Stimulated activated CD4-positive, alpha-beta T cell treated with anti-CD3 and anti-CD28 coated beads, Interleukin-2, amount 100 ng/mL, for 24 hours (primary cell): ENCODE measurements at places on chromosomes 5 and 9.

GRCh38 chr9:16411311-16411710 is 459.2 kb downstream of the BNC2 start:
- no peak for DNase-seq

DNA sequence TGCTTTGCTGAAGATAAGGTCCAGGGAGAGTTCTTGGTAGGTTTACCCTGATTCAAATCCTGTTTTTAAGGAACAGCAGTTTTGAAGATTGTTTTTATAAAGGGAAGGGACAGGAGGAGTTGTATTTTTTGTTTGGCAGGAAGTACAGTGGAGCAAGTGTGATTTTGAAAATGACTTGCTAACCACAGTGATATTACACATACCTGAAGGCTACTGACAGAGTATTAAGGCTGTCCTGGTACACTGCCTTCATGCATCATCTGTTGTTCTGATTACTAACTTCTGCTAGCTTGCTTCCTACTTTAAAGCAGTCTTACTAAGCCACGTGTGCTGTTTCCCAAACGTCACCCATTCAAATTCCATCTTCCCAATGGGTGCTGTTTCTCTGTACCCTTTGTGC is 559.5 kb upstream of the SGCD start:
- no peak for DNase-seq

GRCh38 chr9:130239741-130240241 is 25.8 kb upstream of the HMCN2 start:
- DNase-seq, result peak; percentile 57

DNA sequence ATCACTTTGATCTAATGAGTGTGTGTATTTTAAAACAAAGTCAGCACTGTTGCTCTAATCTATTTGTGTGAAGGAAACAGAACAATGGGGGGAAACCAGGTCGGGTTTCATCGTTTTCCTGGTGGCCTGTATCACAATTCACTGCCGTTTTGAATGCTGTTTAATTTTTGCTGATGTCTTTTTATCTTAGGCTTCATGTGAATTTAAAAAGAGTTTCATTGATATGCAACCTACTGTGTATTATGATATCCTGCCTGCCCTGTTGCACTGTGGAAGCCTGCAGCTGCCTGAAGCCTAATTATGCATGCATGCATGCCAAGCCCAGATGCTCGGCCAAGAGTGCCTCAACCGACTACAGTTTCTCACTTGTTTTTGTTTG is 307.5 kb downstream of the ZNF608 start:
- DNase-seq, result no peak

DNA sequence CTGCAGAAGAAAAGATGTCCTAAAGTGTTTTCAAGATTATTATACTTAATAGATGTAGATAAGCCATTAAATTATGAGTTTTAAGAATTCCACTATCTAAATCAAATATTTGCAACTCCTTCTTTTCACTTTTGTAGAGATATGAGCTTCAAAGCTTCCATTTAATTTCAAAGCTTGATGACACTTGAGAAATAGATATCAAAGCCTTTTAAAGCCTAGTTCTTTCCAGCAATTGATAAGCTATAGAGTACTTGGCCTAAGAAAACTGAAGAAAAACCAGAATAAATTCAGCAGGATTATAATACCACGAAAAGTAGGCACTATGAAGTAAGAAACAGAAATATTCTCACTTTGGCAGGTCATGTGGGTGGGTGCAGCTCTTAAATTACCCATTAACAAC is 1.7 kb downstream of the TNFSF8 start:
- DNase-seq, result no peak

DNA sequence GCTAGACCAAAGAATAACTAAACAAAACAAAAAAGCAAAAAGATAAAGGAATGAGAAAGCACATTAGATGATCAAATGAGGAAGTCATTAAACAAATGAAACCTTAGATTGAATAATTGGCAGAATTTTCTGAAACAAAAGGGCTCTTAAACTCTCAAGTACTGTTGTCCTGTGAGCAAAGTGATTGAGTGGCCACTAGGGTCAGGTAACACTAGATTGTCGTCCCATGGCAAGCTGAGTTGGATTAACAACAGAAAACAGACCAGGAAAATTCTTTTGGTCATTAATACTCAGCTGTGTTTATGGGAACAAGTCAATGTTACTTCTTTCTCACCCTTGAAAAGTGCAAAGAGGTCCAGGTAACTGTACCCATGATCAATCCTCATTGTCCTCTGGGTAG is 81.6 kb upstream of the MRPS30 start:
- no peak for DNase-seq

DNA sequence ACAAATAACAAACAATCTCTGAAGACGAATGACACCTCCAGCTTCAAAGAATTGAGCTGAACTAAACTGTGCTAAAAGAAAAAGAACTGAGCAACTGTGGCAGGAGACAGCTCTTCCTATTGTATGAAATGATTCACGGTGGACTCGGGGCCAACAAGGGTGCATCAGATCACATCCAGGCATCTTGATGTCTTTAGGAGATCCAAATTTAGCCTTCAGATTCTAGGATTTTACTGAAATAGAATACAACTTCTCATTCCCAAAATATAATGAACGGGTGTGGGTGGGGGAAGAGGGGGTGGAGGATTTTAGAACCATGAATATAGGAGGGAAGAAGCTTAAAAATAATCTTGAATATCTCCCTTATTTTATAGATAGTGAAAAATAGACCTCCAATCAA is 631.8 kb downstream of the ELAVL2 start:
- no peak for DNase-seq

DNA sequence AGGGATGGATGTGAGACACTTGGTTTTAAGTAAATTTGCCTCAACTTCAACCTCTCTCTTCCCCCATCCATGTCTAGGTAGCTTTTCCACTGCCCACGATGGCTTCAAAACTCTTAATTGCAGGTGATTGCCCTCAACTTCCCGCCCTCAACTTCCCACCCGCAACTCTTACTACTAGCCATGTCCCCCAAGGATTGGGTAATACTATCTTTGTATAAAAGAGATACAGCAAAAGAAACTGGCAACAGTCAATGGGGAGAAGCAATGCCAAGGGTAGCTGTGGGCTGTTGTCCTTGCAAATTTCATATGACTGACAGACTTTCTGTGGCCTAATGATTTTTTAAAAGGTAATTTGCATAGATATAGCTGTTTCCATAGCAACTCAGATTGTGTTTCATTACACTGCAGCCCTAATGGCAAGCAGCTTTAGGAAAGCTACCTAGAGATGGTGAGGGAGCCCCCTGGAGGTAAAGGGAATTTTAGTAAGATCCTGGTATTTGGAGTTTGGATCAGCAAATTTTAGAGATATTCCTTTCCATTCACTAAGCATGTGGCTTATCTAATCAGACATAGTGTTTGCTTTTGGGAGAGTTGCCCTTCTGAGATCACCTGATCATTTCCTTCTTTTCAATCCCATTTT is 421.5 kb upstream of the DAP start:
- no peak for DNase-seq

GRCh38 chr5:56337715-56338319 is 104.7 kb upstream of the ANKRD55 start:
- DNase-seq, result no peak

DNA sequence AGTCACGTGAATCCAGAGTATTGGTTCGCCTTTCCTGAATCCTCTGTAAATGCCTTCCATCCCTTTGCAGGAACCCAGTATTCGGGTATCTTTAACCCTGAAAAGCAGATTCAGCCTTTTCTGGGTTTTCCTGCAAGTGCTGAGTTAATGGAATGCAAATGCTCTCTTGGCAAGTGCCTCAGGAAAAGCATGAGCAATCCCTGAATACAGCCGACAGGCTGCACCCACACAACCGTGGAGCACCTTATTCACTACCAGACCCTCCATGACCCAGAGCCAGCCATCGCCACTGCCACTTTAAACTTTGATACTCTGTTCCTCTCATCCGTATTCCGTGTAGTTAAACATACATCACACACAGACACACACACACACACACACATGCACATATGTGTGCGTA is 54.4 kb downstream of the ZNF622 start:
- DNase-seq, result no peak

GRCh38 chr5:158414780-158415179 is 555.8 kb upstream of the CLINT1 start:
- no peak for DNase-seq

- DNase-seq, result peak; percentile 75
Measured at GRCh38 chr5:132103332-132103951, 29.9 kb downstream of the CSF2 start.

- no peak for DNase-seq
Measured at GRCh38 chr5:148790545-148791333, 35.7 kb upstream of the ADRB2 start.

DNA sequence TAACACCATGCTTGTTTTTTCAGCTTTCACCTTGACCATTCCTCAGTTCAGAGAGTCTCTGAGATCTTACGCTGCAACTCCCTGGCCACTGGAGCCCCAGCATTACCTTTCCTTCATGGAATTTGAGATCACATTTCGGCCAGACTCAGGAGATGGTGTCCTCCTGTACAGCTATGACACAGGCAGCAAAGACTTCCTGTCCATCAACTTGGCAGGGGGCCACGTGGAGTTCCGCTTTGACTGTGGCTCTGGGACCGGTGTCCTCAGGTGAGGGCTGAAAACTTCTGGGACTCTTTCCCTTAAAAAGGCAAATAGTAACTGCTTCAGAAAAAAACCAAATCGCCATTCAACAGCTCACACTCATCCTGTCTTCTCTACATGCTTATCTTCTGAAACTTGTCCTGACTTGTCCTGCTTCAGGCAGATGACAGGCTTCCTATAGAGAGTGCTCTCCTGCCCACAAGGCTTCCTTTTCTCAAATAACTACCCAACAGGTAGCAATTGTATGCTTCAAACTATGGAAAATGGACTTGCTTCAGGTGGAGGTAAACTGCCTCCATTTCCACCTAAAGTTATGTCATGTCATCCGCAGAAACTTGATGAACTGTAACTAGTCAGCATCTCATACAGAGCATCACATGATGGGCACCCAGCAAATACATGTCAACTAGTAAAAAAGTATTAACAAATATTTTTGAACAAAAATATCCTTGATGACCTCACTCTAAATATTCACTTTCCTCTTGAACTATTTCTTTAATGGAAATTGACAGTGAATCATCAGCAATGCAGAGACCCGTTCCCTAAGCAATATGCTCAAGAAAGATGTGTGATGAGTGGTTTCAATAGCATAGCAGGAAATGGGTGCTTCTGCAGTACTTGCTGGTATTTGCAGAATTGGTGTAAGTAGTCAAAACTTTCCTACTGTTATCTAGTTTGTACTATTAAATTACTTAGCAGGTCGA is 129.2 kb downstream of the LIFR start:
- DNase-seq, result no peak

DNA sequence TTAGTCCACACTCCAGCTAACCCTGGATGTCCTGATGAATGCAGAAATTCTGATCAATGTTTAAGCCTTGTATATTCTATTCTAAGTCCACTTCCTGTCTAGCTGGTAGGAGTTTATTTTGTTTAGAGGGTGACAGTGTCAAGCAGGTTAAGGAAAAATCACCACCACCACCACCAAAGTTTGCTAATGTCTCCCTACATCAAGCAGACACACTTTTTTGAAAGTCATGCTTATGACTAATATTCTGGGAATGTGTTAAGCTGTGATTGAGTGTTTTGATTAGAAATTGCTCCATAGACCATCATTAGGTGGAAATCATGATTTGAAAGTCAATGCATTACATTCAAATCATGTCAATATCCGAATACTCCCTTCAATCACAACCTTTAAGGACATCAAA is 1530.1 kb downstream of the MAT2B start:
- no peak for DNase-seq

- no peak for DNase-seq
Measured at GRCh38 chr5:153613672-153614071, 123.2 kb downstream of the GRIA1 start.

- no peak for DNase-seq
Measured at GRCh38 chr9:12972608-12973589, 198.1 kb downstream of the LURAP1L start.

GRCh38 chr5:31730139-31730538 is 91.2 kb downstream of the PDZD2 start:
- DNase-seq, result no peak
